ENCODE measurements at places on chromosomes 12 and 14. TPM values are rescaled to one million over a fixed set of nuclear protein-coding genes. Genes with fewer than 3 reads are reported as not detected.

GRCh38 chr12:40793471-40793870 is 101.2 kb downstream of the CNTN1 start:
- DNase-seq = no peak

GRCh38 chr12:20220339-20220738 is 148.0 kb upstream of the PDE3A start:
- no peak for DNase-seq

GRCh38 chr14:38405851-38406635 is 150.2 kb upstream of the CLEC14A start:
- no peak for DNase-seq

DNA sequence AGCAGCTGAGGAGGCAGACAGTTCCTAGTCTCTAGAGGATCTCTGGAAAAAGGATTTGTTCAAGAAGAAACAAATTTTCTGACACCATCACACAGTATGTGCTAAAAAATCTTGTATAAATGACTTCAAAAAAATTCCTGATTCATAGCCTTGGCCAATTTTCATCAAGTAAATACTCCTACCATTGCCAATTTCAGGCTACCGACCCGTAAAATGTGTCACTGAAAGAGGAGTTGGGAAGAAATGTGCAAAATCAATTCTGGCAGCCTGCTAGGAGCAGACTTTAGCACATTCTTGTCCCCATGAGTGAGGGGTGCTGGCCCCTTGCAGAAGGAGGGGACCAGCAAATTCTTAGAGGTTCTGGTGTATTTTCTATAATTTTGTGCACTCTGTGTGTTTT is 109.4 kb downstream of the TMEM30B start:
- no peak for DNase-seq

Gene GDF3
- not detected for total RNA-seq

- DNase-seq = no peak
Measured at GRCh38 chr14:91315844-91316267, 71.4 kb upstream of the GPR68 start.

DNA sequence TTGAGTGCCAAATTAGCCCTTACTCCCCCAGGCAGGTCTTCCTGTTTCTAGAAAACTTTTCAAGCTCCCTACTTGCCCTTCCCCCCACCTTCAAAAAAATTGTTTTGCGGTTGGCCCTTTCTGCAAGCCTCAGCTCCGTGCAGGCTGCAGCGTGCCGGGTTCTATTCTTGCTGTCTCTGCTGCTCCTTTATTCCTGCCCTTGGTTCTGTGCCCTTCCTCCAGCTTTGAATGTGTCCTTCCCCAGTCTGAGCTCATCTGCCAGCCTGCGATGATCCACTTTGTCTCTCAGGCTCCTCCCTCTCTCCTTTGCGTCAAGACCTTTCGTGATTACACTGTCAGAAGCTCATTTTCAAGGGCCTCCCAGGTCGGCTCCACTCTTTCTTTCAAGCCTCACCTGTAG is 98.6 kb downstream of the IRF2BPL start:
- no peak for DNase-seq

GRCh38 chr14:104224131-104224505 is 85.7 kb downstream of the KIF26A start:
- DNase-seq = no peak

- DNase-seq = no peak
Measured at GRCh38 chr12:130079279-130079678, 83.0 kb upstream of the FZD10 start.

DNA sequence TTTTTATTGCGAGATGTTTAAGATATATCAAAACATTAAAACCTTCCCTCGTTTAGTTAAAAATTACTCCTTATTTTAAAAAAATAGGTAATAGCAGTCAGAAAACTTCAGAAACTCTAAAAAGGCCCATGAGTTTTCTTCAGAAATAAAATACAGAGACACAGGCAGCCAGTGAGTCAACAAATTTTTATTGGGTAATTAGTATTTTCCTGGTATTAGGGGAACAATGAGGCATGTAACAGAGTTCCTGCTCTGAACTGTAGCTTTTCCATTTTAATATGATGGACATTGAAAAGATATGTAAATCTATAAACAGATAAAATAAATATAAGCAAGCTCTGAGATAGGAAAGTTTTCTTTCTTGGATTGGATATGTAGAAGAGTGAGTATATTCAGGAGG is 399 bp upstream of the ZNF705A start:
- no peak for DNase-seq

DNA sequence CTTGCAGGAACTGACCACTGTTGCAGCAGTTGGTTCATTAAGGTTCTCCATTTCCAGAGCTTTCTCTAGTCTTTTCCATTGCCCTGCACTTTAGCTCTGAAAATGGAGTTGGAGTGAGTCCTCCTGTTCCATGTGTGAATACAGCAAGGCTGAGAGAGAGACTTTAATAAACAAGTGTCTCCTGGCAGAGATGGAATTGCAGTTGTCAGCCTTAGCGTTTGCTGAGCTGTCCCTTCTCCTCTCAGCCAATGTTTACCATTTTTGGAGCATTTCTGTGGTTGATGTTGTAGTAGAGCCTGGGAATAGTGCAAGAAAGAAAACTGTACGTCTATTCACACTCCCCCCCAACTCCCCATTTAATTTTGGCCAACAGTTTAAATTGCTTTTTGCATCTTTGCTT is 7.5 kb upstream of the MANSC4 start:
- DNase-seq = no peak

DNA sequence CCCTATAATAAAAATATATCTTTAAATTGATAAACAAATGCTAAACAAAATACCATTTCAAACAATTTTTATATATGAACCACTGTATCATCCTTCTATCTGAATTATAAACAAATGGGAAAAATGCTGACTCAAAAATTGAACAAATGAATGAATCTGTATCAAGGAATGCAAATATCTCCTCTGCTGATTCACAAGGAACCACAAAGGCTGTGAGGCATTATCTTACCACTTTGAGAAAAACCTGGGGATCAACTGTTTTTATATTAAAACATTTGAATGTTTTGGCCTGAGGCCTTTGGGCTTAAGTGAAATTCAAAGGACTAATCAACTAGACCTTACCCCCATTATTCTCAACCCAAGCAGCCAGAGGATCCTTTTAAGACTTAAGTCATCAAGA is 86.3 kb downstream of the EML5 start:
- no peak for DNase-seq

GRCh38 chr14:34983148-34983760 is 462 bp downstream of the SRP54 start:
- DNase-seq = peak; percentile 5

- no peak for DNase-seq
Measured at GRCh38 chr12:10726945-10727344, 3.8 kb upstream of the YBX3 start.

- peak; percentile 31 for DNase-seq
Measured at GRCh38 chr12:16359512-16360491, 12.4 kb downstream of the MGST1 start.

Gene RPS26
- total RNA-seq = 481 TPM

- no peak for DNase-seq
Measured at GRCh38 chr12:4486980-4487379, 41.4 kb upstream of the FGF6 start.

DNA sequence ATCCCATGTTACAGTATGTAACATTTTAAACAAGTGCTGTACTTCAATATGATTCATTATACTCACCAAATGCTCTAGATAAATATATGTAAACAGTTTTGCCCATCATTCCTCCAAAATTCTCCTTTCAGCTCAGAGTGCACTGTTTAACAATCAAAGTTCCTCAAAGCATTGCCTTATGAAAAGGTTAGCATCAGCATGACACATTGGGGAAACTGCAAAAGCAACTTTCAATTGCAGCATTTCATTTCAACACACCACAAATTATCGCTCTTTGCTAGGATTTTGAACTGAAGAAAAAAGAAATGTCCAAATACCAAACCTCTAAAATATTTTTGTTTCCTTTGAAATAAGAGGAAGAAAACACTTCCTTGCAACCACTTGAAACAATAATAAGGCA is 413.2 kb downstream of the FLRT2 start:
- DNase-seq = no peak

Gene SLC7A7
- 8.4 TPM for total RNA-seq

- no peak for DNase-seq
Measured at GRCh38 chr14:22387776-22388241, 201.2 kb downstream of the DAD1 start.

Gene RASSF9
- 2.9 TPM for total RNA-seq

- no peak for DNase-seq
Measured at GRCh38 chr12:93639406-93639805, 37.8 kb upstream of the CRADD start.

Gene CLEC6A
- total RNA-seq = not detected

Gene TEX52
- total RNA-seq = not detected

DNA sequence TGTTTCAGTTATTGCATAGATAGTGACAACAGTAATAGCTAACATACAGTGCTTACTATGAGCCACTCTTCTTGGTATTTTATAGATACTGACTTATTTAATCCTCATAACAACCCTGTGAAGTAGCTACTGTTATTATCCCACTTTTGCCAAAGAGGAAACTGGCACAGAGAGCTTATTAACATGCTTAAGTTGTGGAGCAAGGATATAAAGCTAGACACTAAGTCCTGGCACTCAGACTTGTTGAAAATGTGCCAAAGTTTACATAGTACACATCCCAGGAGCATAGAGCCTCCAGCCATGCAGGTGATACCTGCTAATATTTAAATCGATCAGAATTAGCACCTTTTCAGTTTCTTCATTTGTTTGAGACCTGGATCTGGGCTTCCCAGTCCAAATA is 41.8 kb downstream of the VEZT start:
- DNase-seq = no peak
